Gastroesophageal sphincter (tissue), 4 donors: ENCODE measurements at places on chromosomes 13 and 19.

- ATAC-seq, result no peak
These were observed 387.1 kb upstream of the SGCG start for GRCh38 chr13:22793598-22794134.

DNA sequence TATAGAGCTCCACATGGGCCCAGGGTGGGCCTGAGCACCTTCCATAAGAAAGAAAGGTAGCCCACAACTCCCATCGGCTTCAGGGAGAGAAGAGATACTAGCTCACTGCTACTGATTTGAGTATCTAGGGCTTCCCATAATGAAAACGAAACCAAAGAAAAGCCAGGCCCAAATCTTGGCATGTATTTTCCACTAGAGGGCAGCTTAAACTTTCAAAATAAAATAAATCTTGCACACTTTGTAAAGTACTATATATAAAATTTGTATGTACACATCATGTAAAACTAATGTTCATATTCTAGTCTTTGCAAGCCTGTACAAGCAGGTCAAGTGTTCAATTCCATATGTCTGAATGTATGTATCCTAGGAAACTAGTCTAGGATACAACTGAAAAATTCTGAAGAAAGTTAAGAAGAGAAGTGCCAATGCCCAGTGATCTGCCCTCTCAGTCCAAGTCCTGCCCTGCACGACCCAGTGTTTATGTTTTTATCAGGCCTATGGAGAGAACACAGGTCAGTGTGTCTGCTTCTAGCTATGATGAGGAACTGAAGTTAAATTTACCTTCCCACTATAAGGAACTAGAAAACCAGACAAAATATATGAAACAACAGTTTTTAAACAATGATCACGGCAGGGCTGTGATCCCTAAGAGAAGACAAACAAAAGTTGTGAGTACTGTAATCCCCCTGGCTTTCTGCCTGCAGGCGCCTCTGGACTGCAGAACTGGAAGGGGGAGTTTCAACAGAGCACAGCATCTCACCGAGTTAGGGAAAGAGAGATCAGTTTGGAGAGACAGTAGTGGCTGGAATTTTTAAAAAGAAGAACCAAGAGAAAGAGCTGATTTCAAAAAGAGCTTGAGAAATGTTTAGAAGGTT lies 475.7 kb downstream of the UQCRFS1 start:
- ATAC-seq, result no peak

- no peak for ATAC-seq
These were observed 2.6 kb upstream of the TUBA3C start for GRCh38 chr13:19184176-19184575.

DNA sequence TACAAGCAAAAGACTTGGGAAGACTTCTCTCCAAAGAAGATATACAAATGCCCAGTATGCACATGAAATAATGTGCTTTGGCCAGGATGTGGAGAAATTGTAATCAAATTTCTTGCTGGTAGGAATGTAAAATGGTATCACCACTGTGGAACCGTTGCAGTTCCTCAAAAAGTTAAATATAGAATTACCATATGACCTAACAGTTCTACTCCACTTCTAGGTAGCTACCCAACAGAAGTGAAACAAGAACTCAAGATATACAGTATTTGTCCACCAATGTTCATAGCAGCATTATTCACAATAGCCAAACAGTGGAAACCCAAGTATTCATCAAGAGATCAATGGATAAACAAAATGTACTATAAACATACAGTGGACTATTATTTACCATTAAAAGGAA lies 95.0 kb upstream of the KLF5 start:
- no peak for ATAC-seq

DNA sequence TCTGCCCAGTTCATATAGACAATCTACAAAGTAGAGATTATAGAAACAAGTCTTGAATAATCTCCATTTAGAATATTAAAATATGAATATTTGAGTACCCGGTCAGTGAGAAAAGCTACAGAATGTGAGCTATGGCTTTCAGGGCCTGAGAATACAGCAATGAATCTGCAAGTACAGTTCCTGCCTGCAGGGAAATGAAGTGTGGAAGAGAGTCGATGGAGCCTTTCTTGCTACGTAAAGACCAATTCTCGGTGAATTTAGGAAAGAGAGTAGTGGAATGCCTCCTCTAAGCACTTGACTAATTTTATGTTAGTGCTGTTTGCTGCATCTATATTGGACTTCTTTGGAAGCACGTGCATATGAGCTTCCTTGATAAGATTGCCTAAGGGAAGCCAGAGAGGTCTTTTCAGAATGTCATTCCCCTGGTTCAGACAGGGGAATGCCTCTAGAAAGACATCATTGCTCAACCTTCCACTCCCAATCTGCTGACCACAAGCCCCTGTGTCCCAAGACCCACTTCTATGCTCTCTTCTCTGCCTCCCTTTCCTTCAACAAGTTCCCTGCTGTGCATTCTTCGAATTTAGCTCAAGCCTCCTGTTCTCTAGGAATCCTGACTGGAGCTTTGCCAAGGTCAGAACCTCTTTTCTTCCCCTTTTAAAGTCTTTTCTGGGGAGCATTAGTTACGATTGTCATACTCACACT lies 41.9 kb downstream of the GPC6 start:
- no peak for ATAC-seq

- ATAC-seq, result peak; percentile 16
These were observed 270.0 kb downstream of the SLITRK6 start for GRCh38 chr13:85529218-85529594.

DNA sequence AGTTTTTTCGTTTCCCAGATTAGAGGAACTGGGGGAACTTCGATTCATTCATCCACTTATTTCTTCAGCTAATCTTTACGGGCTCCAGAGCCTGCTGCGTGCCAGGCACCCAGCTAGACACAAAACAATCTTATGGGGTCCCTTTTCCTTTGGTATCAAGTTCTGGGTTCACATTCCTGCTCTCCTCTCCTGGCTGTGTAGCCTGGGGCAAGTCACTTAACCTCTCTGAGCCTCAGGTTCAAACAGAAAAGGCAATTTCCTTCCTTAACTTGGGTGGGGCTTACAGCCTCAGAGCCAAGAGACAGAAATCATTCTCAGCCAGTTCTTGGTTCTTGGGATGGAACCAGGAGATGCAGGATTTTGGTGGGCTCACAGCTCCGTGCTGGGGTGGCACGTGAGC lies 5.9 kb downstream of the SHD start:
- ATAC-seq, result no peak

- ATAC-seq, result no peak
These were observed 731 bp downstream of the MAG start for GRCh38 chr19:35292421-35293362.

GRCh38 chr19:1668486-1669270 lies 16.3 kb upstream of the TCF3 start:
- no peak for ATAC-seq

GRCh38 chr13:49627831-49628652 lies at the start of gene ARL11:
ARL11 (plus strand) TSS chr13:49628507; CDS start chr13:49630448, 1,941 bp downstream.
- ATAC-seq, result peak; percentile 51

DNA sequence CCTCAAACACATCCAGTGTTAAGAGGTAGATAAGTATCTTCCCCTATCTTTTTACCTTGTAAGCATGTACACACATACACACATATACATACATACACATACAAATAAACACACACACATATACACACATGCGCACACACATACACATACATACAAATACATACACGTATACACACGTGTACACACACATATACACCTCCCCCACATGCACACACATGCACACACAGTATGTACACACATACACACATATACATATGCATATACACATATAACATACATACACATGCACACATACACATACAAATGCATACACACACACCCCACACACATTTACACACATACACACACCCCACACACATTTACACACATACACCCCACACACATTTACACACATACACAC lies 24.1 kb downstream of the ADGRE1 start:
- no peak for ATAC-seq

- ATAC-seq, result no peak
These were observed 5.1 kb downstream of the FSTL3 start for GRCh38 chr19:681029-682019.

GRCh38 chr19:31167690-31168089 lies 181.5 kb downstream of the TSHZ3 start:
- no peak for ATAC-seq

DNA sequence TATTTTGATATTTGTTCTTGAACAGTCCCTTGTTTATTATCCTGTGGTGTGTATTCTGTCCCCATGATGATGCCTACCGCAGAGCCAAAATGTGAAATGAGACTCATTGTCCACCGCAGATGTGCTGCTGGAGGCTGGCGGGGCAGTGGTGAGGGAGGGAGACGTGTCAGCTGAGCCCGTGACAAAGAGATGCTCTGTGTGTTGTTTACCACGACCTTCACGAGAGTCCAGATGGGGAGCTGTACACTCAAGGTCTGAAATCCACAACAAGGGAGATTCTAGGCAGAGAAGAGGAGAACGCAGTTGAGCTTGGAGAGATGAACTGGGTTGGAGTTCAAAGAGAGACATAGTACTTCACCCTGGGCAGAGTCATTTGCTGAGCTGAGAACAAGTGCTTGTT lies 20.8 kb upstream of the AMER2 start:
- ATAC-seq, result no peak

- ATAC-seq, result no peak
These were observed 46.7 kb downstream of the NOTCH3 start for GRCh38 chr19:15154002-15154612.

- ATAC-seq, result no peak
These were observed 10.6 kb downstream of the ATP11A start for GRCh38 chr13:112700291-112701060.

DNA sequence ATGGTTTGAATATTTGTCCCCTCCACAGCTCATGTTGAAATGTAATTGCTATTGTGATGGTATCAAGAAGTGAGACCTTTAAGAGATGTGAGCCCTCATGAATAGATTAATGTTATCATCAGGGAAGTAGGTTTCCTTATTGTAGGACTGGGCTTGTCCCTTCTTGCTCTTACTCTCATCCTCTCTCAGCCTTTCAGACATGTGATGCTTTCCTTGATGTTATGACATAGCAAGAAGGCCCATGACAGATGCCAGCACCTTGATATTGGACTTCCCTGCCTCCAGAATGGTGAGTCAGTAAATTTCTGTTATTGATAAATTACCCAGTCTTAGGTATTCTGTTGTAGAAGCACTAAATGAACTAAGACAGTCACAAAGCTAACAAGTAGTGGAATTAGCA lies 5.7 kb upstream of the ZMYM2 start:
- ATAC-seq, result no peak

DNA sequence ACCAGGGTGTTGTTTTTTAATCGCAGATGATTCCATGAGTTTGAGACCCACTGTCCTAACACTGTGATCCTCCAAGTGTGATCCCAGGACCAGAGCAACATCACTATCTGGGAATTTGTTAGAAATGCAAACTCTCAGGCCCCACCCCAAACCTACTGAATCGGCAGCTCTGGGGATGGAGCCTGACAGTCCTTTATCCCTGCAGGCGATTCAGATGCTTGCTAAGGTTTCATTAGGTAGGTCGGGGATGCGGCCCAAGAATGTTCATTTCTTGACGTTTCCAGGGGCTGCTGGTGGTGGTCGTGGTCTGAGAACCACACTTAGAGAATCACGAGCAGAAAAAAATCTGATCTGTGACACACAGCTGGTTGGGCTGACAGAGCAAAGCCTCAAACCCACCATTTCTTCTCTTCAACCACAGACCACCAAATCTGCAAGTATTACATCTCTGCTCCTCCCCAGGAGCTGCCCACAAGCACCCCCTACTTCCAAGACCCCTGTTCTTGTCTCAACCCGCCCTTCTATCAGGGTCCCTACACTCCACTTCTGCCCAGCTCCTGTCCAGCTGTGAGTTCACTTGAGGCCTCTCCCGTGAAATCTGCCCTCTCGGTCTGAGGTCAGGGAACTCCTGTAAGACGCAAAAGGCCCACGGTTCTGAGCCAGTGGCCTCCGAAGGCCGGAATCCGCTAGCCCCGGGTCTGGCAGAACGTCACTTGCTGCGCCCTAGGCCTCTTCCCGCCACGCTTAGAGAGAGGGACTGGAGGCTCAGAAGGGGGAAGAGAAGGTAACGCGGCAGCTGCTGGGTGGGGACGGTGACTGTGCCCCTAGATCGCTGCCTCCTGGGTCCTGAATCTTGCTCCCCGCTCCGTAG lies 1.1 kb upstream of the FARP1 start:
- no peak for ATAC-seq

- ATAC-seq, result no peak
These were observed 903.1 kb downstream of the SLITRK6 start for GRCh38 chr13:84896128-84896527.

GRCh38 chr13:101465877-101466276 lies 13.4 kb downstream of the ITGBL1 start:
- no peak for ATAC-seq

DNA sequence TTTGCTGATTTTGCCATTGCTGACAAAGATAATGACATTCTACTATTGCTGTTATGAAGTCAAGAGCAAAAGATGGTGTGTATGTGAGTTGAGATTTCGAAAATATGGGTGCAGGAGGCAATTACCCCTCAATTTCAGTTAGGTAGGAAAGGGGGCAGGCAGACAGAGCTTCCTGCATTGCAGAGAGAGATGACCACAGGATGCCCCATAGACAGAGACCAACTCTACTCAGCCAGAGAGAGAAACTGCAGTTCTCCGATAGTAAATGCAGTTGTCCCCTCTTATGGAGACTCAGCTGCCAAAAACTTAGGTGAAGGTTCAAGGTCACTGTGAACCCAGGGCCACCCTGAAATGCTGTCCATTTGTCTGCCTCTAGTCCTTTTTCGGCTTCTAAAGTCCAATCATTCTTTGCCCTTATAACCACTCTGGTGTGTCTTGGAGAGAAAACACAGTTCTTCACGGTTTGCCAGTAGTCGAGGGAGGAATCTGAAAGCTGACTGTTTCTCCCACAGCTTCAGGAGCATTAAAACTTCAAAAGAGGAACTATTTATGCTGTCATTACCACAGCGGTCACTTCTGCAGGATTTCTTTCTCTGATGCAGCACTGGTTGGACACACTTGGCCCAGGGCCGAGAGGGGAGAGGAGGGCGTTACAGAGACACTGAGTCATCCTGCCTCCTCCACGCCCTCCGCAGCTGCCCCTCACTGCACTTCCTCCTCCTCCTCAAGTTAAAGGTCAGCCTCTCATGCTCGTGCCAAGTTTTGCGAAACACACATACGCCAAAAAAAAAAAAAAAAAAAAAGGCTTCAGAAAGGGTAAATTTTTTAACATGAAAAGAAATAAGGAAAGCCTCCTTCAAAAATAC lies 264.3 kb downstream of the FOXO1 start:
- peak; percentile 96 for ATAC-seq

DNA sequence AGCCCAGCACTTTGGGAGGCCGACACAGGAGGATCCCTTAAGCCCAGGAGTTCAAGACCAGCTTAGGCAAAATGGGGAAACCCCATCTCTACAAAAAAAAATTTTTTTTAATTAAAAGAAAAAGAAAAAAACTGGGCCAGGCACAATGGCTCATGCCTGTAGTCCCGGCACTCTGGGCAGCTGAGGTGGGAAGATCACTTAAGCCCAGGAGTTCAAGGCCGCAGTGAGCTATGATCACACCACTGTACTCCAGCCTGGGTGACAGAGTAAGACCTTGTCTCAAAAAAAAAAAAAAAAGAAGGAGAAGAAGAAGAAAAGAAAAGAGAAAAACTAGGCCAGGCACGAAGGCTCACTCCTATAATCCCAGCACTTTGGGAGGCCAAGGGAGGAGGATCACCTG lies 4.3 kb downstream of the ELL start:
- no peak for ATAC-seq

GRCh38 chr13:85828094-85828684 lies 29.0 kb upstream of the SLITRK6 start:
- no peak for ATAC-seq
